NCI-H345 (cell line): ENCODE measurements at places on chromosomes 1 and 21.

DNA sequence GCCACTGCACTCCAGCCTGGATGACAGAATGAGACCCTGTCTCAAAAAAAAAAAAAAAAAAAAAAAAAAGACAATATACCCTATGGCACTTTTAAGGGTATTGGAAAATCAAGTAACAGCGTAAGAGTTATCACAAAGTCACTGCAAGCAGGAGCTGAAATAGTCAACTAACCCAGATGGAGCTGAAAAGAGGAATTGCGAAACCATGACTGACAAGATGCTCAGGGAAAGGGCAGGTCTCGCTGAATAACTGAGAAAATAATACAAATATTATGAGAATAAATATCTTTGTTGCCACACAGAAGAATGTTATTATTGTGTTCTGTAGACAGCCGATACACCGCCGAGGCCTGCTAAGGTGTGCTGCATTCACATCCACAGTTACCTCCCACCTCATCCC lies 17.8 kb downstream of the HLCS start:
- DNase-seq, result no peak

GRCh38 chr1:35294809-35295208 lies 26.3 kb downstream of the ZMYM4 start:
- no peak for DNase-seq

- DNase-seq, result no peak
Observed at GRCh38 chr1:98921817-98922216, 82.8 kb downstream of the PLPPR5 start.

GRCh38 chr1:229597877-229598276 lies 28.0 kb downstream of the TAF5L start:
- no peak for DNase-seq

DNA sequence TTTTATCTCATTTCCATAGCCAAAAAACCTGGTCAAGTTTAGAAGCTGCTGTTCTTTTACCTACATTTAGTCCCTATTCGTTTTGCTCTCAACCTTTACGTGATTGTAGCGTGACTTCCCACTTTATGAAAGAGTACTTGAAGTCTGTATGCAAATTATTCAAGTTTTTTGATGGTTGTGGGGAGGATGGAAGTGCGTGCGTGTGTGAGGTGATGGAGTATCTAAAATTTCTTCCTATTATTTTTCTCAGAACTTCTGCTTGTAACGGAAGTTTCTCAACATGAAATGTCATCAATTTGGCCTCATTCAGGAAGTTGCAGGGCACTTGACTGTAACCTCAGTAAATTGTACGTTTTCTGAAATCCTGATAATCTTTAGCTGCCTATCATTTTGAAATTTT lies 64.0 kb downstream of the SAMSN1 start:
- DNase-seq, result no peak

GRCh38 chr1:244344001-244344400 lies 107.7 kb downstream of the ADSS2 start:
- no peak for DNase-seq

DNA sequence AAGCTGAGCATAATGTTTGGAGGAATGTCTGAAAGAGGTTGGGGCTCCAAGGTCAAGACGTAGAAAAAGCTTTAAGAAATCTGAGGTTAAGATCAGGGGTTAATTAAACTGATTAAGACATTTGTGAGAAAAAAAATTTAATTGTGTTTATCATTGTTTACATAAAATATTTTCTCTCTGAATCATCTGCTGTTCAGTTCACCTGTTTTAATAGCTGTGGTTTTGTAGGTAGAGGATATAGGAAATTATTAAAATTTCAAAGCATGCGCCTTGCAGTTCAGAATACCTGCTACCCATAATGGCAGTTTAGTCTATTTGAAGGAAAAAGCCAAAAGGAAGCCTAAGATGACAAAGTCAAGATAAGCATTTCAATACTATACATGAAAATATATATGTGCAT lies 153.2 kb downstream of the SPATA46 start:
- DNase-seq, result no peak

GRCh38 chr1:161139766-161140165 lies 7.3 kb upstream of the DEDD start:
- DNase-seq, result peak; percentile 13

- peak; percentile 85 for DNase-seq
Observed at GRCh38 chr21:41360072-41360821, 1.6 kb upstream of the MX2 start.

- no peak for DNase-seq
Observed at GRCh38 chr1:234940841-234941240, 187.8 kb downstream of the TOMM20 start.

DNA sequence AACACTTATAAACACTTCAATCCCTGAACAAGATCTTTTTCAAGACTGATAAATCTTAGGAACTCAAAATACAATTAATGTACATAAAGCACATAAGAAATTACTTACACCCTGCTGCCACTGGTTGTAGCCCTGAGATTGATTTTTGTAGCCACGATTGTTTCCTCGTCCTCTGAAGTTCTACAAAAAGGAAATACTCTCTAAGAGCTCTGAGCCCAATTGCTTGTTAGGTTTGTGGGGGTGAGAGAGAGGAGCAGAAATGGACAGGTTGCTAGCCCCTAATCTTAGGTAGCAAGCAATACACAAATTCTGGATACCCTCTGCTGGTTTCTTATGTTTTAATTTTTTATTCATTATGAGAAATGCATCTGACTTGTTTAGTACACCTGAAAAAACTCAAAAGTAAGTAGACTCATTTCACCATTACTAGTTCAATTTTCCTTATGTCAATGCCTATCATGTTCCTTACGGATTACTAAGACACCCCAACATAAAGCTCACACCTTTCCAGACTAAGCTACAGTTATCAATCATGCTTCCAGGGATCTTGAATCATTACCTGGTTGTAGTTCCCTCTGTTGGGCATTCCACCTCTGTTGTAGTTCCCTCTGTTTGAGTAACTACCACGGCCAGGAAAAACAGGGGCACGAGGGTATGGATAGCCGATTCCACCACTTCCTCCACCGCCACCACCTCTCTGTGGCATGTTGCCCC lies 9.3 kb downstream of the HNRNPU start:
- no peak for DNase-seq

GRCh38 chr1:83546874-83547273 lies 452.1 kb downstream of the TTLL7 start:
- no peak for DNase-seq

GRCh38 chr1:193479187-193479586 lies 292.8 kb upstream of the B3GALT2 start:
- DNase-seq, result no peak

DNA sequence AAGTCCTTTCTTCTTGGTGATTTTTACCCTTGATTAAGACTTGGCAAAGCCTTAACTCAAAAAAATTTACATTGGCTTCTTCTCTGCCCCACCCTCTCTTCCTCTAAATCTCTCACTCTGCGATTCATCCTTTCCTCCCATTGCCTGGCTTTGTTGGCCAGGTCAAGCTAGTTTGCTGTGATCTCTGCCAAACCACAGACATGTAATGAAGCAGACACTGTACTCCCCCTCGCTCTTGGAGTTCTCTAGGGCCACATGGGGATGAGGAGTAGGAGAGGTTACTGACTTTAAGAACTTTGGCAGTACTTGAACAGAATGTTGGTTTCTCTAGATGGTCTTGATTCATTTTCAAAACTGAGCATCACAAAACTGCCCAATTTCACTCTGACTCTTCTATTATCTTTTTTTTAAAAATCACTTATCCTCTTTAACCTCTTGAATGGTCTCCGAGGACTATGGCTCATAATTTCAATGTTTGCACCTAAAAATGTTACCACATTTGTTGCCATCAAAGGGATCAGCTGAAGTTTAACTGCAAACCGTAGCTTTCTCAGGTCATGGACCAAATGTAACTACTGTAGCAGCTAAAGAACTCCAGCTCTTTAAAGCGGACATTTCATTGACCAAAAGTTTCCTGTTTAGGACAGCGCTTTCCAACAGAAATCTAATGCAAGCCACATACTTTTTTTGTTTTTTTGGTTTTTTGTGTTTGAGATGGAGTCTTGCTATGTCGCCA lies 62.7 kb upstream of the IPO9 start:
- no peak for DNase-seq

DNA sequence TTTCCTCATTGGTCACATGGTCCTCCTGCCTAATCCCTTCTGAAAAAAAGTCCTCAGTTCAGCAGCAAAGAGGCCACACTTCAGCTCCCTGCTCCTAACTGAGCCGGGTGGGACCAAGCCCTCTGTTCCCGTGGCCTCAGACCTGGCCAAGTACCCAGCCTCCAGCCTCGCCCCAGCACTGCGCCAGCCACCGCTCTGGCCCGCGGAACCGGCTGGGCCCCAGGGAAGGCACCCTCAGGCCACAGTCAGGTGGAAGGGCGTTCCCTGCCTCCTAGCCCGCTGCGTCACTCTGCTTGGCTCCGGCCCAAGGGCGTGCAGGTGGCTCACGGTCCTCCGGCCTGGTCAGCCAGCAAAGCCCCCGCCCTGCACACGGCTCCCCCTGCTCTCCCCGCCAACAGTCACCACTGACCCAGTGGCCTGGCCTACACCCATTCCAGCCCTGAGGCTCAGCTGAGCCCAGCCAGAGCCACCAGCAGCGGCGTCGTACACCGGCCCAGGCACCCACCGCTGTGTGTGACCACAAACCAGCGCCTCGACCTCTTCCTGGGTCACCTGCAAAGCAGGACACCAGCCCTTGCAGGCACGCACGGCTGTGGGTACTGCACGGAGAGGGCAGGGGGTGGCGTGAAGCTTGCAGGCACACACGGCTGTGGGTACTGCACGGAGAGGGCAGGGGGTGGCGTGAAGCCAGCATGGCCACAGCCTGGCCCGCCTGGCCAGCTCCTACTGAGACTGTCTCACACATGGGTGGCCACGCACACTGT lies 19.4 kb downstream of the NADK start:
- no peak for DNase-seq

GRCh38 chr1:11708554-11709350 lies 17.2 kb downstream of the DRAXIN start:
- no peak for DNase-seq

DNA sequence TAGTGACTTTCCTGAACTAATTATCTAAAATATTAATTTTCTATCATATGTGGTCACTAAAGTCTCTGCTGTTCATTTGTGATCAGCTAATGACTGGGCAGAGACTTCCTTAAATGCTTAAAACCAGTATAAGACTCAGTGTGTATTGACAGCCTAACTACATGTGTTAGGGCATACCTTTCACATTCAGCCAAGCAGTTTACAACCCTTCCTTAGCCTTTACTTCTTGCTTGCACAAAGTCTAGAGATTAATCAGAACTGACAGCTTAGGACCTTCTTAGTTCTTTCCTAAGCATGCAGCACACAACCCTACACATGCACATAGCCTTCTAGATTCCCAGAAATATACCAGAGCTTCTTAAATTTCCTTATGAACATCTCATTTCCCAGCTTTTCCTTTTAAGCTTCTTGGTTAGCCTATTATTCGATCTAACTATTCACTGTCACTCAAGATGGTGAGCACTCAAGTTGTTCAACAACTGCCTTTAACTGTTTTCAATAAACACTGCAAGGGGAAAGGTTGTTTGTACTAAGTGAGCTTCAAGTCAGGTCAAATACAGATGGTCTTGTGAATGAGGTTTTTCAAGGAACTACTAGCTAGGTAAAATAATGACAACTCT lies 13.4 kb downstream of the EYA3 start:
- DNase-seq, result no peak

DNA sequence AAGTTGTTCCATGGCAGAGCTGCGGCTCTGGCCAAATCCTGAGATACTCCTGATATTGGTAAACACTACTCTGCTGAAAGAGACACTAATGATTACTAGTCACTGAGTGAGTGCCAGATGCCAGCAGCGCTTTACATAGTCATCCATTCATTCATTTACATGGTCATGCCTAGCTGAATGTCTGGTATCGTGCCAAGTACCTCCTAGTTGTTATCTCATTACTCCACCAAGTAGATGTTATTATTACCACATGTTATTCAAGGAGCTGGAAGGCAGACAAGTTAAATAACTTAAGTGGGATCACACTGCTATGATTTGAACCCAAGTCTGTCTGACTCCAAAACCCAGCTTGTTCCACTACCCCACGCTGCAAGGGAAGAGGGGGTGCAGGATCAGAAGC lies 4.7 kb downstream of the OLFML2B start:
- peak; percentile 94 for DNase-seq

DNA sequence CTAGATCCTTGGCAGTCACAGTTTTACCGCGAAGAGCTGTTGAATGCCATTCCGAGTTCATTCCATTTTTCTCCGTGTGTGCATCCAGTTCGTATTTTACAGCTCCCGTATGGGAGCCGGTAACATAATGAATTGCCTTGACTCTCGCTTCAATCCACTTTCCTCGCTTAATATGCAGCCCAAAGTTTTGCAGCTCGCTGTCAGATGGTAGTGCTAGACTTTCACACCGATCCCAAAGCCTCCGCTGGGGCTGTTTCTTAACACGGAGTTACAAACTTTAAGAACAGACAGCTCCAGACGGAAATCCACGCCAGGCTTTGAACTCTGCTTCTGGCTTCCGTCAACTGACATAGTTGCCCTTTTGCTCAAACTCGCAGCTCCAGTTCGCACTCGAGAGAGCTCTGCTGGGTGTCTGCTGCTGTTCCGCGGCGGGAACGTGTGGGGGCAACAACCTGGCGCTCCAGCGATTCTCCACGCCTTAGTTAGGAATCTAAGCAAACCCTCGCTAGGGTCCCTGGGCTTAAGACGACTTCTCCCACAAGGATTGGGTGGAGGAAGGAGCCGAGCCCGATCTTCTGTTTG lies 3.5 kb upstream of the ARID1A start:
- DNase-seq, result peak; percentile 96

DNA sequence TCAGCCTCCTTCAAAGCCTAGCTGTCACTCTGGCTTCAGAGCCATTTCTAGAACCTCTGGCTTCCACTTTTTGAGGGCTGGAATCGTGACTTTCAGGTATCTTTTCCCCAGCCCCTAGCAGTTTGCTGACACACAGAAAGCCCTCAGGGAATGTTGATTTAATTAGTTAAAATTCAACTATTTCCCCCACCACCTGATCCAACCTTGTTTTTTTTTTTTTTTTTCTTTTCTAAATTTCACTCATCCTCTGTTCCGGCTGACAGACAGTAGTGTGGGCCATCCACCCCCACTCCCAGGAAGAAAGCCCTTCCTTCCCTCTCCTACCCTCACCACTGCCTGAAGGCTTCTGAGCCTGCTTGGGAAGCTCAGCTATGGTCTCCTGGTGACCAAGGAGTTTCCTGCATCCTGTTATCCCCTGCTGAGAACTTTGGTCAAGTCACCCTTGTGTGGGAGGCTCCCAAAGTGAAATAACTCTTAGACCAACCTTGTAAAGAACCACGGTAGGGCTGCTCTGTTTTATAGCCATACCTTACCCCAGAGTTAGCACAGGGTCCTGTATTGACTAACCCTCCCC lies 29.4 kb downstream of the KCNJ6 start:
- no peak for DNase-seq

DNA sequence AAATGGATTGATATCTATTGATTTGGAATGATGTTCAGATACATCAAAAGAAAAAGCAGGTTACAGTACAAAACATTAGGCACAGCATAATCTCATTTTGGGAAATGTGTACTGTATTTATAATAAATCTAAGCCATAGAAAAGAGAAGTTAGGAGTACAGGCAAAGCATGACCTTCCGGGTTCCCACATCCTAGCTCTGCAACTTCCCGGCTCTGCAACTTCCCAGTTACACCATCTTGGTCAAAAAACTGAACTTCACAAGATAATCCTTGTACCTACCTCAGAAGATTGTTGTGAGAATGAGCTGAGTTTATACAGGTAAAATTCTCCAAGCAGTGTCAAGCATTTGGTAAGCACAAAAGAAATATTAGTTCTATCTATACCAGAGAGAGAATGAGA lies 21.7 kb upstream of the SLC44A3 start:
- DNase-seq, result no peak

- no peak for DNase-seq
Observed at GRCh38 chr1:219858980-219859379, 69.4 kb downstream of the SLC30A10 start.

- no peak for DNase-seq
Observed at GRCh38 chr1:156392452-156392853, 23.4 kb downstream of the RHBG start.
